ENCODE measurements at places on chromosomes 12 and 14. TPM values are rescaled to one million over a fixed set of nuclear protein-coding genes. Genes with fewer than 3 reads are reported as not detected.
A peak's percentile ranks its signal among the peaks of the same experiment; 100 is the strongest.

DNA sequence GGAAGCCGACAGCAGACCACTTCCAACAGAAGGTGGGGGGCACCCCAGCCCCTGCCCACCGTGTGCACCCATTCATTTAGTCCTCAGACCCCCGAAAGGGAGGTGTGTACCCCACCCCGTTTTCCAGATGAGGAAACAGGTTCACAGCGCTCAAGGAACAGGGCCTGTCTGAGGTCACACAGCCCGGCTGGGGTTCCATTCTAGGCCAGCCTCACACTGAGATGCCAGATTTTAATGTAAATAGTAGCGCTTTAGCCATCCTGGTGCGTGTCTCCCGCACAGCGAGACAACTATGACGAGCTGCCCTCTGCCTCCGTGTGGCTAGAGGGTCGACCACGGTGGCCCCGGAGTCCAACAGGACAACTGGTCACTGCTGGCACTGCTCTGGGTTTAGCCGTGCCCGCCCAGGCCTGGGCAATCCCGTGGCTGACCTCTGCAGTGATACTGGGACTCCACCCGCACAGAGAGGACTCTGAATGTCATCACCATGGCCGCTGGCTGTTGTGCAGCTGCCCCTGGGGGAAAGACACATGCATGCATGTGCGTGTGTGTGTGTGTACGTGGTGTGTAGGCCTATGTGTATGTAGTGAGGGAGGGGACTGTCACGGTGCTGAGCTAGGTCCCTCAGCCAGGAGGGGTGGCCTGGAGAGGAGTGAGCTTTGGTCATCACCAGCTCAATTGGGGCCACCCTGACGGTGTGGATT lies 31.6 kb downstream of the BEGAIN start:
- DNase-seq: no peak

DNA sequence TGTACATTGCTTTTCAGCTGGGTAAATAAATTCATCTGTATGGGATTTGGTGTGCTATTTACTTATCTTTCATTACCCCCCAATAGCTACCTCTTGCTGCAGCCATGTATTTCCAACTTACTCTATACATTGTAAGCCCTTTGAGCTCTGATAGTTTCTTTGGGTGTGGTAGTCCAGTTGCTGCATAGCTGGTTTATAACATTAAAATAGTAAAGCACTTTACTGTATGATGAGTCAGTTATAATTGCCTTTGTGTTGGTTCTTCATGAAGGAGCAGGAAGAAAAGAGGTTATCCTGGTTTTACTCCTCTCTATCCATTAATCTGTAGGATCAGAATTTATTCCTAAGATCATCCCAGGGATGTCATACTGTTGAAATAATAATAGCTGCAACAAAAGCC lies 15.7 kb downstream of the TBC1D30 start:
- DNase-seq: peak; percentile 4

DNA sequence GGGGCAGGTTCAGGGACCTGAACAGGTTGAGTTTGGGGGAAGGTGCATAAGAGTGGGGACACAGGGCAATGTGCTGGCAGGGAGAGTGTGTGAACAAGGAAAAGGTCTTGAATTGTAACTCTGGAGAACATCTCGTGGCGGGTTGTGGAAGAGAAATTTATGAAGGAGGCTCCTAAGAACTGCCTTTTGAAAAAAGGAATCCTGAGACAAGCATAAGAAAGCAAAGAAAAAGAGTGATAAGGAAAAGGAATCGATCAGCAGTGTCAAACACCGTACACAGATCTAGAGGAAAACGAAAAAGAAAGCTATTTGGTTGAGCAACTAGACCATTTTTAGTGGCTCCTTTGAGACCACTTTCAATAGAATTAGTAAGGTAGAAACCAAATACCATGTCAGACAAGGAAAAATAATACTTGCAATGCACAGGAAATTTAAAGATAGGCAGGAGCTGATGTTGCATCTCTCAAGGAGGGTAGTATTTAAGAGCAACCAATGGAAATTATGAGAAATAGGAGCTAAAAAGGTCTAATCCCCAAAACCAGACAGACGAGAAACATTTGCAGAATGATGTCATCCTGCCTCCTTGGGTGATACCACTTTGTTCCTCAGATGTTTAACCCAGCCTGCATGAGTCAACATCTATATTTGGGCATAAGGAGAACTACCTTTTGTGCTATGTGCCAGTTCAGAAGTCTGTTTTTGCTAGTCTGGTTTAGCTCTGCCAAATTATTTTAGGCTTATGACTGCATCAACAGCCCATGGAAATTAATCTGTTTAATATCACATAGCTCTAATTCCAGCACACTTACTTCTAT lies 64.5 kb upstream of the STK38L start:
- peak; percentile 97 for DNase-seq

GRCh38 chr14:39033371-39033770 lies 69.7 kb downstream of the SEC23A start:
- DNase-seq: no peak

DNA sequence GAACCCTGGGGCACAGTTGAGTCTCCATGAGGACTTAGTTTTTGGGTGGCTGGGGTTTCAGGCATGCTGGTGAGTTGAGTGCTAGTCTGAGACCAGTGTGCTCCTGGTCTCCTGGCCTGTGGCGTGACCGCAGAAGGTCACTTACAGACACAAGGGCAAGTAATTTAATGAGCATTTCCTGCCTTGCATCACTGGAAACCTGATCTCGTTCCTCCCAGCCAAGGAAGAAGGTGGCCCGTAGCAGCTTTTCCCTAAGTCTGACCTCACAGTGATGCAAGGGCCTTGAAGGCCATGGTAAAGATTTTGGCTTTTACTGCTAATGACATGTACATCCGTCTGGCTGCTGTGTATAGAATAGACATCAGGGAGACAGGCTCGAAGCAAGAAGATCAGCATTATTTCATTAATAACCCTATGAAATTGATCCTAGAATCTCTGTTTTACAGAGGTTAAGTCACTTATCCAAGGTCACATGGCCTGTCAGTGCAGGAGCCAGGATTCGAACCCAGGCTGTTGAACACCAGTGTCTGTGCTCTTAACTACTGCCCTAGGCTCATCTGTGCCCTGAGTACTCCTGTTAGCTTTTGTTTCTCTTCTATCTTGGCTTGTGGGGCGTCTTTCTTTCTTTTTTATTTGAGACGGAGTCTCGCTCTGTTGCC lies 4.6 kb downstream of the TMEM120B start:
- DNase-seq: peak; percentile 90

GRCh38 chr12:20128928-20129327 lies 239.4 kb upstream of the PDE3A start:
- no peak for DNase-seq

DNA sequence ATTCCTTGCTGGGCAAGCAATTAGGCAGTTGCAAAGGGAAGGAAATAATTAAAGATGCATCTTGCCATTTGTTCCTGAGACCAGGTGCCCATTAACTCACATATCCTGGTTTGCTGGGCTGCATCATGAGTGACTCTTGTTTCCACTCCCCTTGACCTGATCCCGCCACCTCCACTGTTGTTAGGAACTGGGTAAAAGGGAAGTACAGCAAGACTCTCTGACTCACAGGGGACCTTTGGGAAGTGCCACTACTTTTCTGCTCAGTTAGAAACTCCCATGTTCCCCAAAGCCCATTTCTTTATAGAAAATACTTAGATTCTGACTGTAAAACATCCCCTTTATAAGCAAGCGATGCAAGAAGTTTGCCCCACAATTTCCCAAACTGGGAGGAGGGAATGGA lies 186.0 kb upstream of the BCL2L14 start:
- peak; percentile 84 for DNase-seq

DNA sequence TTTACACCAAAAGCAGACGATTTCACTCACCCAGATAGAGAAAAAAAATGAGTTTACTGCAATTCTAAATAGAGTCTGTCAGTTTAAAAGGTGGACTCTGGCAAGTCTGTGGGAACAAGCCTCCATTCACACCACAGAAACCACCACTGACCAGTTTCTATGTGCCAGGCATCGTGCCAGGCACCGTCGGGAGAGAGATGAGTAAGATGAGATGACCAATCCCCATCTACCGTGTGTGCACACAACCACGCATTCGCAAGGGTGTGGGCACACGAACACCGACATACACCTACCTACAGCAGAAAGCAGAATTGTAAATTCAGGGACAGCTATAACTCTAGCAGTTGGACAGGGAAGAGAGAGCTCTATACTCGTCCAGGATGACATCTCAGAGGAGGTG lies 58.3 kb downstream of the PRIMA1 start:
- no peak for DNase-seq

DNA sequence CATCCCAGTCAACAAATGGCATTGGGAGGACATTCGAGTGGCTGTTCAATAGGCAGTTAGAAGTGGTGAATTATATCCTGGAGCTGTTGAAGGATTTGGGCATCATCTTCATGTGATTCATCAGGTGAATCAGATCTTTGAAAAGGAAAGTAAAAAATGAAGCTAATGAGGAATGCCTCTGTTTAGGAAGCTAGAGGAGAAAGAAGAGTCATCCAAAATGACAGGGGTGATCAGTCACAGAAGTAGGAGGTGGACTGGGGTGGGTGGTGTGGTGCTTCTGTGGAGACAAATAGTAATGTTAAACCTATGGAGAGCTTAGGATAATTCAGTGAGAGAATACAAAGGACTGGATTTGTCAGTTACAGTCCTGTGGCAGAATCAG lies 32.7 kb downstream of the DIP2B start:
- DNase-seq: peak; percentile 78

DNA sequence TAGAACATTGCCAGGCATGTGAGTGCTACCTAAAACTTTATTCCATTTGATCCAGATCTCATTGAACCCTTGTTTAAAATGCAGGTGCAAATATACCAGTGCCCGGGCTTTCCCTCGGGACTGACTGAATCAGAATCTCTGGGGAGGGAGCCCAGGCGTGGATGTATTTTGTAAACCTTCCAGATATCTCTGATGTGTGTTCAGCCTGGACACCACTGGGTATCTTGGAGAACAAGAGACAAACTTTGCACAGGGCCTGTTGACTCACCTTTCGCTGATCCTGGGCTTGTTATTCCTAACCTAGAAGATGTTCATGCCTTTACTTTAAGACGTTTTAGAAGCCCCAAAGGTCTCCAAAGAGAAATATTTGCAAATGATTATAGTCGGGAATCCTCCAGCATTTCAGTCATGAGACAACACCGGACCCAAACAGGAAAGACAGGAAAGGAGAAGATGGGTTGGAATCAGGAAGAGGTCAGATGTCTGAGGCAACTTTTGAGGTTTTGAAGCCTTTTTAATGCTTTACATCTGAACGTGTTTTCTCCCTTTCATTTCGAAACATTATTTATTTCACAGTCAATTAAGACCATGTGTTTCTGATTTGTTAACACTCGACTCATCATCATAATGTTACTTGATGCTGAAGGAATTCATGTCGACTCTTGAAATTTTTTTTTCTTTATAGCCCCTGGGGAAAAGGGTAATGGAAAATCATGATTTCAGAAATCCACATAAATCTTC lies 118.6 kb downstream of the PLXNC1 start:
- DNase-seq: no peak

DNA sequence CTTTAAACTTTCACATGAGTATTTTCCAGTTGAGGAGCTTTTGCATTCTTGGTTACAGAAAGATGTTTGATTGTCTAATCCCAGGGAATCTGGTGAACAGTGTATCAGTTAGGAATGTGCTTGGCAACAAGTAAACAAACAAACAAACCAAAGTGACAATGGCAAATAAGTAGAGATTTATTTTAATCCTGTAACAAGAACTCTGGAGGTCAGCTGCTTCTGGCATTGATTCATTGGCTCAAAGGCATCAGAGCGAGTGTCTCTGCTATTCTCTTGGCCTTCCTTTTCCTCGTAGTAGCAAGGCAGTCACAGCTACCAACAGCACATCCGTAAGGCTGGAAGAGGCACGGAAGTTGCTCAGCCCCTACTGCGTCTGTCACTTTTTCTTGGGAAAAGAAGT lies 37.2 kb downstream of the CRADD start:
- DNase-seq: peak; percentile 60

GRCh38 chr12:93808169-93808899 lies 131.2 kb downstream of the CRADD start:
- DNase-seq: no peak

- peak; percentile 67 for DNase-seq
These were observed 34.9 kb downstream of the CCDC177 start for GRCh38 chr14:69539631-69540410.

DNA sequence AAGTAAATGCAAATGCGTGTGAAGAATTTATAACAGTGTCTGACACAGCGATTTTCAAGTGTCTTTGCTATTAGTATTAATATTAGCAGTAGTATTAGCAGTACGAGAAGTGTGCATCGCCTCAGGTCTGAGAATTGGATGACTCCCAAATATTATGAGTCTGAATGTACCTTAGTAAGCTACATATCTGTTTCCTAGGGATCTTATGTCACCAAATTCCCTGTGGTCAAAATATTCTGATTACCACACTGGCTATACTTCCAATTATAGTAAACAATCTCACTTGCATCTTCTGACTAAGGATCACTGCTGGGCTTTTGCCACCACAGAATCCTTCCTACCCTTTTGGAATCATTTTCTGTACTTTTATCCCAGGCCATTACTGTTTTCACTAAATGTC lies 396.0 kb upstream of the MIS18BP1 start:
- no peak for DNase-seq

DNA sequence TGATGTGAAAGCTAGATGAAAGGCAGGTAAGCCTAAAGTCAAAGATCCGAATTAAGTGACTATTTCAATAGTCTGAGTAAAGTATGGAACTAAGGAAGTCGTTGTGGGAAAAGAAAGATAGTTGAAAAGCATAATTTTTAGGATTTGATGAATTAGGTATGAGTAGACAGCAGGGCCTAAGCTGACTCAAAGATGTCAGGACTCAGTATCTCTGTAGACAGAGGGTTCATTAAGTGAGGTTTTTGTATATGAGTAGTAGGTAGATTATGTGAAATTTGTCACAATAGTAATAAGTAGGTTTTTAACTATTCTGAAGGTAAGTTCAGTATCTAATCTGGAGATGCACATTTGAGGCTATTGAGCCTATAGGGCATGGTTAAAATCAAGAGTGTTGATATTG lies 196.4 kb downstream of the RASSF9 start:
- peak; percentile 22 for DNase-seq

- no peak for DNase-seq
These were observed 11.1 kb downstream of the ZNF641 start for GRCh38 chr12:48339442-48340117.

- no peak for DNase-seq
These were observed 379.1 kb downstream of the APAF1 start for GRCh38 chr12:99024191-99024590.

DNA sequence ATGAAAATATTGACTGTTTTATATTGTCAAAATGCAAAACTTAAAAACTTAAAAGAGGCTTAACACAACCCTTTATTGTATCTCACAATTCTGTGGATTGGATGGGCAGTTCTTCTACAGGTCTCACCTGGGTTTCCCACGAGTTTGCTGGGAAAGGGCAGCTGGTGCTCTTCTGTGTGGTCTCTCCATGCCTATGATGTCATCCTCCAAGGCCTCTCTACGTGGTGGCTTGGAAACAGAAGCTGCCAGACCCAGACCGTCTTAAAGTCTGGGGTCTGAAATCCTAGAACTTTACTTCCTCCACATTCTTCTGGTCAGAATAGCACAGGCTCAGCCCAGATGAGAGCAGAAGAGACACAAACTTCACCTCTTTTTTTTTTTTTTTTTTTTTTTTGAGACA lies 36.5 kb upstream of the KICS2 start:
- DNase-seq: no peak

- peak; percentile 76 for DNase-seq
These were observed 97.9 kb downstream of the RFLNA start for GRCh38 chr12:124392667-124393413.

COX6A1 gene
- 865 TPM for total RNA-seq

ZDHHC22 gene
- total RNA-seq: not detected

GLT1D1 gene
- not detected for total RNA-seq

TAS2R13 gene
- total RNA-seq: not detected
